ENCODE measurements at places on chromosomes 6 and 20.
A peak's percentile ranks its signal among the peaks of the same experiment; 100 is the strongest.

GRCh38 chr6:164022632-164023031 lies 608.1 kb downstream of the QKI start:
- no peak for DNase-seq

GRCh38 chr6:84618046-84618752 lies 146.2 kb downstream of the TBX18 start:
- DNase-seq, result no peak

- DNase-seq, result no peak
These were observed 95.5 kb downstream of the CEBPB start for GRCh38 chr20:50286174-50286511.

- DNase-seq, result peak; percentile 52
These were observed 9.0 kb upstream of the GRM4 start for GRCh38 chr6:34154668-34155447.

DNA sequence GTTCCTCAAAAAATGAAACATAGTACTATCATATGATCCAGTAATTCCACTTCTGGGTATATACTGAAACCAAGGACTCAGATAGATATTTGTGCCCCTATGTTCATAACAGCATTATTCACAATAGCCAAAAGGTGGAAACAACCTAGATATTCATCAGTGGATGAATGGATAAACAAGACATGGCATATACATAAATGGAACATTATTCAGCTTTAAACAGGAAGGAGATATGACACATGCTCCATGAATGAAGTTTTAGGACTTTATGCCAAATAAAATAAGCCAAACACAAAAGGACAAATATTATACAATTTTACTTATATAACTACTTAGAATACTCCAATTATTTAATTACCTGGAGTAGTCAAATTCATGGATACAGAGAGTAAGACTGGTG lies 16.4 kb downstream of the PLCB1 start:
- no peak for DNase-seq

DNA sequence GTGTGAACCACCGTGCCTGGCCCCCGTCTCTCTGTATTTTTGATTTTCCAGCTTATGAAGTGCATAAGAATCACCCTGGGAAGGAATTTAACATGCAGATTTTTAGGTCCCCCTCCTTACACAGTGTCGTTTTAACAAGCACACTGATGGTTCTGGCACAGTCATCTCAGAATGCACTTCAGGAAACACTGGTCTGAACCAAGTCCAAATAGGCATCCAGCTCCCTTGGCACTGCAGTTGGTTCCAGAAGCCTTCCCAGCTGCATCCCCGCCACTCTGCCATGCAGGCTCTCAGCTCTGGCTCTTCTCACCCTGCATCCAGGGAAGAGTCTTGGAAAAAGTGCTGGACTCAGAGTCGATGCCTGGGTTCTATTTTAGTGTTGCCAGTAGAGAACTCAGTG lies 20.1 kb downstream of the RIPOR2 start:
- no peak for DNase-seq

DNA sequence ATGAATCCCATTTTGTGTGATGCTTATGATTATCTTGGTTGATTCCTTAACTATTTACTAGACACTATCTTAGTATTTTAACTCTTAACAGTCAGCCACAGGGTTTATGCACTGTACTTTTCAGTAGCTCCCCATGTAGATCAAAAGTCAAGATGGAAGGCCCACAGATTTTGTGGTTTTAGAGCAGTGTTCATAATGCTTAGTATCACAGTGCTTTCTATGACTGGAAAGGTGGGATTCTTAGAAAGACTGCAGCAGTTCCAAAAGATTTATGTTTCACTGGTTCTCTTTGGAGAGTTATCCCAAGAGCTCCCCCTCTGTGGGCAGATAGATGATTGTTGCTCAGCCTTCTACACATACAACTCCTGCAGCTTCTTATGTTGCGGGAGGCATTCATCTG lies 34.5 kb downstream of the ANKRD6 start:
- DNase-seq, result no peak

GRCh38 chr6:22149501-22150367 lies 147.1 kb downstream of the PRL start:
- no peak for DNase-seq

DNA sequence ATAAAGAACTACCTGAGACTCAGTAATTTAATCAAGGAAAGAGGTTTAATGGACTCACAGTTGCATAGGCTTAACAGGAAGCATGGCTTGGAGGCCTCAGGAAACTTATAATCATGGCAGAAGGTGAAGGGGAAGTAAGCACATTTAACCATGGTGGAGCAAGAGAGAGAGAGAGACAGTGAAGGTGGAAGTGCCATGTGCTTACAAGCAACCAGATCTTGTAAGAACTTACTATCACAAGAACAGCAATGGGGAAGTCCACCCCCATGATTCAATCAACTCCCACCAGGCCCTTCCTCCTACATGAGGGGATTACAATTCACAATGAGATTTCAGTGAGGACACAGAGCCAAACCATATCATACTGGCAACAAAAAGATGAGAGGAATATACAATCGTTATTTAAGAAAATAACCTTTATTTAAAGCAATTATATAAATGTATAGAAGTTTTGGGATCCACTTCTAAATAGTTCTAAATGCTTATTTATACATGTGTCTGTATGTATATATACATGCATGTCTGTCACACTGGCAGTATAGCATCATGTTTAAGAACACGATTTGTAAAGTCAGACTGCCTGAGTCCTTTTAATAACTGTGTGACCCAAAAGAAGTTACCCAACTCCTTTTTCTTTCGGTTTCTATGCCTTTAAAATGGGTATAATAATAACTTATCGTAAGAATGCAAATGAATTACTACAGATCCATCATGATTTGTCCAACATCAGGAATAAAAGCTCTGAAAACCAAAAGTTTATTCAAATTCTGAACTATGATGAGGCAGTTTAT lies 255.7 kb upstream of the THEMIS start:
- no peak for DNase-seq

DNA sequence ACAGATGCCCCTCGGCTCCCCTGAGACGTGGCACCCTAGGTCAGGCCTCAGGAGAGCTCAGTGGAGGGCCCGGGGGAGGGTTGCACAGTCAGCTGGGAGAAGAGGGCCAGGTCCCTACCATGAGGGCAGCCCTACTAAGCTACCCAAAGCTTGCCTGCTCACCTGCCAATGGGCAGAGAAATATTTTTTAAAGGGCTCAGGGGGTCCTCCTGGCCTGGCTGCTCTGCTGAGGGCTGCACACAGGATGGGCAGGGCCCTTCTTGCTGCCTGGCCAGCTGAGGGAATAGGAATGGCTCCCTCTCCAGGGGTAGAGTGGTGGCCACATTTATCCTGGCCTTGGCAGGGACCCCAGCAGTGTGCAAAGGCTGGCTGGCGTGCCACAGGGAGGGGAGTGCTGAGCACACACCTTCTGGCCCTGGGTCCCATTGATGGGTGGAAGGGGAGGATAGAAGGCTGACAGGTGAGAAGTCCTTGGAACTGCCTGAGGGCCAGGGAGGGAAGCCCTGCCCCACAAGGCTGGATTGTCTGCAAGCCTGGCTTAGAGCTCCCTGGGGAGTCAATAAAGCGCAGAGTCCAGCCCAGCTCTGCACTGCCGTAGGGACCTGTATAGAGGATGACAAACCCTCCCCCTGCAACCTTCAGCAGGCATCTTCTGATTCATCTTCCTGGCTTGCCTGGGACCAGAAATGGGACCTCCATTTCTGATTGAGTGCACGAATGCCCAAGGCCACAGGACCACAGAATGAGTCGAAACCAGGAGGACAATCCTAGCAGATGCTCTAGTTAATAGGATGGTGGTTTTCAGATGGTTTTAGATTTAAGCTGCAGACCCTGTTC lies 62.1 kb downstream of the NOL4L start:
- DNase-seq, result no peak

DNA sequence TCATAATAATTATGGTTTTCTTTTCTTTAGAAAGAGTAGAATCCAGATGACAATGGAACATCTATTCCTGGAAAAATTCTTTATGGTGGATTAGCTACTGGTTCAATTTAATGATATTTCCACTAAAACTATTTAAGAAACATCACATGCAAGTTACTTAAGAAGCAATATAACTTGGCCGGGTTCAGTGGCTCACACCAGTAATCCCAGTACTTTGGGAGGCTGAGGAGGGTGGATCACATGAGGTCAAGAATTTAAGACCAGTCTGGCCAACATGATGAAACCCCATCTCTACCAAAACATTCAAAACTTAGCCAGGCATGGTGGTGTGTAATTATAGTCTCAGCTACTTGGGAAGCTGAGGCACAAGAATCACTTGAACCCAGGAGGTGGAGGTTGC lies 65.9 kb upstream of the SMLR1 start:
- no peak for DNase-seq

- no peak for DNase-seq
These were observed 225.1 kb downstream of the ERMARD start for GRCh38 chr6:169976301-169977081.

All from stimulated activated CD4-positive, alpha-beta T cell treated with anti-CD3 and anti-CD28 coated beads, Interleukin-1b, Interleukin-23, amount 100 ng/mL, for 1 hour (primary cell).